ENCODE measurements at places on chromosomes 5 and 9.

DNA sequence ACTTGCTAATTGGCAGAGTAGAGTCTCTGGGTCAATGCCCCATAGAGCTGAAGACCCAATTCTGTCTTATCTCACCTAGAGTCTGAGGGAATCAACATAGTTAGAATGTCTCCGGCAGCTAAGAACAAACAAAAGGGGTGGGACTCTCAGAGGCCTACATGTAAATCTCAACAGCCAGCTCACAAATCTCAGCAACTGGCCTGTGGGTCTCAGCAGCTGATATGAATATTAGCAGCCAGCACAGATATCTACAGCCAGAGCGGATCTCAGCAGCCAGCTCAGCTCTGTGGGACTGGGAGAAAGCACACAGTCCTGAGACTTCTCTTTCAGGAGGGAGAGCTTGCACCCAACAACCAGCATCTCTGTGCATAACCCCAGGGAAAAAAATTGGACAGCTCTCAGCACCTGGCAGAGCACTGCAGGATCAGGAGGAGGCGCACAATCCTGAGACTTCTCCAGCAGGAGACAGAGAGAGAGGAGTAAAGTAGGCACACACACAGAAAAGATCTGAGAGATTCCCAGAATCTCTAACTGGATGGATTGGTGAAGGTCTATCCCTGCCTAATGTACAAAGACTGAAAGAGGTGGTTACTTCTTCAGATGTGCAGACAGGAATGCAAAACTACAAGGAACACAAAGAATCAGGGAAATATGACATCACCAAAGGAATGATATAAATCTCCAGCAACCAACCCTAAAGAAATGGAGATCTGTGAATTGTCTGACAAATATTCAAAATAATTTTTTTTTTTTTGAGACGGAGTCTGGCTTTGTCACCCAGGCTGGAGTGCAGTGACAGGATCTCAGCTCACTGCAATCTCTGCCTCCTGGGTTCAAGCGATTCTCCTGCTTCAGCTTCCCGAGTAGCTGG is 29.2 kb downstream of the KLF4 start:
- peaks cover 17% of the 10 kb centered on the region for H3K27me3 ChIP-seq
- no peak overlapping the region for H3K4me3 ChIP-seq
- no peaks in the 10 kb centered on the region for H3K36me3 ChIP-seq
- H3K4me1 ChIP-seq, result peaks cover 16% of the 10 kb centered on the region
- no peak overlapping the region for H3K27ac ChIP-seq
- DNase-seq, result no peak

GRCh38 chr9:27125936-27126335 is 16.9 kb downstream of the TEK start:
- no peaks in the 10 kb centered on the region for H3K27me3 ChIP-seq
- peaks cover 69% of the 10 kb centered on the region for H3K4me1 ChIP-seq
- no peaks in the 10 kb centered on the region for H3K36me3 ChIP-seq
- H3K27ac ChIP-seq, result peak overlapping the region; percentile 32
- no peak for DNase-seq

DNA sequence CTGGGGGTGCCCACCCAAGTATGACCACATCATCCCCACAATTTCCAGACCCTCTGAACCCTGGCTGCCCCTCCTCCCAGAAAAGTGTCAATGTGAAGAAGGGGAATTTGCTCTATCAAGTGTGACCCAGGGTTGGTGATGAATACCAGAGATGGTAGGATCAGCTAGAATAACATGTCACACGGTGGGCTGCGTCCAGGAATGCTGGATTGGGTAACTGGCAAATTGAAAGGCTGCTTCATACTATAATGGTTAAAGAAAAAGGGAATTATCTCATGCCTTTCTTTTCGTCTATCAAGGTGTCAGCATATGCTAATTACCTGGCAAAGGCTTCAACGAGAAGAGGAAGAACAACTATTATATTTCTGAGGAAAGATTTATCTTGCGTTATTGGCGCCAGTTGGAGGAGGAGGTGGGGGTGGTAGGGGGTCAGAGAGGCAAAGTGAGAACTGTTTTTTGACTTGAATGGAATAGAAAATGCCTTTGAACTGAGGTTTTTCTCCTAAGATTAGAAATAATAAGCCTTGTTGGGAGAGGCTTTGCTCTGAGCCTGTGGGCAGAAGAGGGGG is 27.8 kb upstream of the ARAP3 start:
- H3K36me3 ChIP-seq, result no peaks in the 10 kb centered on the region
- H3K27me3 ChIP-seq, result peaks cover 38% of the 10 kb centered on the region
- peaks cover 13% of the 10 kb centered on the region for H3K4me1 ChIP-seq
- no peak overlapping the region for H3K4me3 ChIP-seq
- no peak overlapping the region for H3K27ac ChIP-seq

DNA sequence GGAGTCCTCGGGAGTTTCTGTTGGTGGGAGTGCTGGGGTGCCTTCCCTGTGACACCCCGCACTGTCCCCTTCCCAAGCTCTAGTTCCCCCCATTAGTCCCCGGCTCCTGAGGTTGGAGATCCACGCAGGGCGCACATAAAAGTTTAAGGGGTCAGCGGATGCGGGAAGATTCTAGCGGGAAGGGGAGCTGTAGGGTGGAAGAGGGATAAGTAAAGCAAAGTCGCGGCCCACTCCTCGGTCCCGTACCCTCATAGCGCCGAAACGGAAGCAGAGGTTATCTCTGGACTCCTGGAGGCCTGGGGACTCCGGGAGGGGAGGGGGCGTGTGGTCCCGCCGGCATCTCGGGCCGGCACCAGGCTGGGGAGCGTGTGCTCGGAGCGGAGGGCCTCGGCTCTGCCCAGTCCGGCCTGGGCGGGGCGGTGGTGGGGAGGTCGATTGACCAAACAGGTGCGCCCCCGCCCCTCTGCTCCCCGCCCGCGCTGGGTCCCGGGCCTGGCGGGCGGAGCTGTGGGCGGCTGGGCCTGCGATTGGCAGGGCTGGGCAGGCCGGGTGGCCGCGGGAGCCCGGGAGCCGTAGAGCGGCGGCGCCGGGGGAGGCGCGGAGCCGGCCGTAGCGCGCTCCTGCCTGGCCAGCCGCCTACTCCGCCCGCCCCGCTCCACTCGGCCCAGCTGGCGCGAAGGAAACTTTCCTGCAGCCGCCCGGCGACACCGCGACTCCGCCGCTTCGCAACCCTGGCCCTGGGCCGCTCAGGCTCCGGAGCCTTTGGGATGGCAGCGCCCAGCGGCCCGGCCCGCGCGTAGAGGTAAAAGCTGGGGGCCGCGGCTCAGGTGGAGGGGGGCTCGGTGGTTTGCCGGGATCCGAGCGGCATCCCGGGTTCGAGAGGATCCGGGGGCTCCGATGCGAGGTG is 52.2 kb upstream of the DAB2IP start:
- H3K4me3 ChIP-seq, result peak overlapping the region; percentile 62
- no peaks in the 10 kb centered on the region for H3K36me3 ChIP-seq
- peaks cover 37% of the 10 kb centered on the region for H3K27me3 ChIP-seq
- H3K4me1 ChIP-seq, result peaks cover 35% of the 10 kb centered on the region
